CD14-positive monocyte (primary cell): ENCODE measurements at places on chromosomes 13 and 19.

- no peak for DNase-seq
These were observed 5.3 kb downstream of the SHD start for GRCh38 chr19:4284176-4284958.

- no peak for DNase-seq
These were observed 303.1 kb downstream of the IRS2 start for GRCh38 chr13:109483284-109483683.

- DNase-seq: no peak
These were observed 4.6 kb downstream of the KLK1 start for GRCh38 chr19:50818859-50819472.

DNA sequence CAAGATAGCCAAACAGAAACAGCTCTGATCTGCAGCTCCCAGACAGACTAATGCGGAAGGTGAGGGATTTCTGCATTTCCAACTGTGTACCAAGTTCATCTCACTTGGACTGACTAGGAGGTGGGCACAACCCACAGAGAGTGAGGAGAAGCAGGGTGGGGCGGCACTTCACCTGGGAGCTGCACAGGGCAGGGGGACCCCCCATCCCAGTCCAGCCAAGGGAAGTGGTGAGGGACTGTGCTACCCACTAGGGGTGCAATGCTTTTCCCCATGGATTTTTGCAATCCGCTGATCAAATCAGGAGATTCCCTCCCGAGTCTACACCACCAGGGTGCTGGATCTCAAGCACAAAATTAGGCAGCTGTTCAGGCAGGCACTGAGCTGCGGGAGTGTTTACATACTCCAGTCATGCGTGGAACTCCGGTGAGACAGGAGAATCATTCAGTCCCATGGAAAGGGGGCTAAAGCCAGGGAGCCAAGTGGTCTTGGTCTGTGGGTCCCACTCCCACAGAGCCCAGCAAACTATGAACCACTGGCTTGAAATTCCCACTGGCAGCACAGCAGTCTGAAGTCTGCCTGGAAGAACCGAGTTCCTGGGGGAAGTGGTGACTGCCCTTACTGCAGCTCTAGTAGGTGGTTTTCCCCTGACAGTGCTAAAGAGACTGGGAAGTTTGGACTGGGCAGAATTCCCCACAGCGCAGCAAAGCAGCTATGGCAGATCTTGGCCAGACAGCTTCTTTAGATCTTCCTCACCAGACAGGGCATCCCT, 85.1 kb upstream of the UFM1 start:
- no peak for DNase-seq

GRCh38 chr13:29049524-29049923, 229.4 kb downstream of the MTUS2 start:
- no peak for DNase-seq

DNA sequence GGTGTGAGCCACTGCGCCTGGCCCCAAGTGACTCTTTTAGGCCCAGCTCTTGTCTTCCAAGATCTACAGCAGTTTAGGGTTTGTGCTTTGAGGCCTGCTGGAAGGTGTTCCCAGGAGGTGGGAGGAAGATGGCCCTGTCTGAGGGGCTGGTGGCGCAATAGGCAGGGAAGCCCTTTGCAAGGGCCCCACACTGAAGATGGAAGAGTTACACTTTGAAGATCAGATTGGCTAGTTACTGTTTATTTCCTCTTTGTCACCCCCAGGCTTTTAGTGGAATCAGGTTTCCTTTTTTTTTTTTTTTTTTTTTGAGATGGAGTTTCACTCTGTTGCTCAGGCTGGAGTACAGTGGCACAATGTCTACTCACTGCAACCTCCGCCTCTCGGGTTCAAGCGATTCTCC, 1.9 kb upstream of the RABAC1 start:
- DNase-seq: no peak

DNA sequence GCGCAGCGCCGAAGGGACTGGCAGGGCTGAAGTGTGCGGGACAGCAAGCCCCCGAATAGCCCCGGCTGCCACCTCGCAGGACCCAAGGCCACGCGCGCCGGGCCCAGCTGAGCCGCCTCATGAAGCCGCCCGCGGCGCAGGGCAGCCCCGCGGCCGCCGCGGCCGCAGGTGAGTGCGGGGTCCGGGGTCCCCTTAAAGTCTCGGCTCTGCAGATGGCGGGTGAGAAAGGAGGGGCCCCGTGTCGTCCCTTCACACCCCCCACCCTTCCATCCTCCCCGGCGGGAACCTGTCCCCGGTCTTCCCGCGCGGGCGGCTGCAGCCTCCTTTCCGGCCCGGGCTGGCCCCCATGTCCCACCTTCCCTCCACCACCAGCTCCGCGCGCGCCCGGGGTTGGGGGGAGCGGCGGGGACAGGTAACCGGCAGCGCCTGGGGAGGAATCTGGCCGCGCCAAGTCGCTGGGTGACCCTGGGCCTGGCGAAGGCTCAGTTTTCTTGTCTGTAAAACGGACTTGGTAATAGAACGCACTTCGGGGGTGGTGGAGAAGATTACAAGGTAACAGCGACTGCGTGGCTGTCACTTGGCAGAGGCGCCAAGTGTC, 338 bp downstream of the RGCC start:
- DNase-seq: no peak

GRCh38 chr13:108707584-108707983, 78.2 kb downstream of the MYO16 start:
- DNase-seq: no peak

GRCh38 chr13:83048419-83048818, 833.9 kb downstream of the SLITRK1 start:
- DNase-seq: no peak

- DNase-seq: no peak
These were observed 499.1 kb downstream of the LIG4 start for GRCh38 chr13:107716241-107716640.

GRCh38 chr19:29866011-29866410, 54.2 kb downstream of the CCNE1 start:
- DNase-seq: no peak

DNA sequence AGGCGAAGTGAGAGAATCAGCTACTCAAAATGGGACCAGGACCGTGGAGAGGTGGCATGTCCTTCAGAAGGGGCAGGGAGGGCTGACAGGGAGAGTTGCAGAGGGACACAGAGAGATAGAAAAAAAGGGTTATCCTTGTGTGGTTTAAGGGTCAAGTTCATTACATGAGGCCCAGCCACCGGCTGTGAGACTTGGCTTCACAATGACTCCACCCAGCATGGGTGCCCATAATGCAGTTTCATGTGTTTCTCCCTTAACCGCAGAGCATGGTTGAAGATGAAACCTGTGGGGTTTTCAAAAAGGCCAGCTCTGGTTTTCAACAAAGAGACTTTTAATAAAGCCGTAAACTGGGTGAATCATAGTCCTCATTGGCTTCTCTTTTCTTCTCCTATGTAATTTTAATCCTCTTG, 164.6 kb downstream of the KLF5 start:
- DNase-seq: no peak

- DNase-seq: no peak
These were observed 247.4 kb downstream of the OXGR1 start for GRCh38 chr13:96746886-96747285.

DNA sequence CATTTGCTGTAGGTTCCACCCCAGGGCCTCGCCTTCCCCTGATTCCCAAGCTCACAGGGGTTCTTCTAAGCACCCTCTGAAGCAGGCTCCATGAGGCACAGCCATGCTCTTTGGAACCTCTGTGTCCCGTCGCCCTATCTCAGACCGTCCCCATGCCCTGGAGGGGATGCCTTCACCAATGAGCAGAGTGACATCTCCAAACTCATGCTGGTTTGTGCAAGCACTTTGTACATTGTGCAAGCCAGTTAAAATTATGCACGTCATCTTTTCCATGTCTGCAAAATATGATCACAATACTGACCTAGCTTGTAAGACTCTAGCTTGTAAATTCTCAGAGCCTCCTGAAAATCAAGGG, 46.5 kb upstream of the RAP2A start:
- peak; percentile 58 for DNase-seq

DNA sequence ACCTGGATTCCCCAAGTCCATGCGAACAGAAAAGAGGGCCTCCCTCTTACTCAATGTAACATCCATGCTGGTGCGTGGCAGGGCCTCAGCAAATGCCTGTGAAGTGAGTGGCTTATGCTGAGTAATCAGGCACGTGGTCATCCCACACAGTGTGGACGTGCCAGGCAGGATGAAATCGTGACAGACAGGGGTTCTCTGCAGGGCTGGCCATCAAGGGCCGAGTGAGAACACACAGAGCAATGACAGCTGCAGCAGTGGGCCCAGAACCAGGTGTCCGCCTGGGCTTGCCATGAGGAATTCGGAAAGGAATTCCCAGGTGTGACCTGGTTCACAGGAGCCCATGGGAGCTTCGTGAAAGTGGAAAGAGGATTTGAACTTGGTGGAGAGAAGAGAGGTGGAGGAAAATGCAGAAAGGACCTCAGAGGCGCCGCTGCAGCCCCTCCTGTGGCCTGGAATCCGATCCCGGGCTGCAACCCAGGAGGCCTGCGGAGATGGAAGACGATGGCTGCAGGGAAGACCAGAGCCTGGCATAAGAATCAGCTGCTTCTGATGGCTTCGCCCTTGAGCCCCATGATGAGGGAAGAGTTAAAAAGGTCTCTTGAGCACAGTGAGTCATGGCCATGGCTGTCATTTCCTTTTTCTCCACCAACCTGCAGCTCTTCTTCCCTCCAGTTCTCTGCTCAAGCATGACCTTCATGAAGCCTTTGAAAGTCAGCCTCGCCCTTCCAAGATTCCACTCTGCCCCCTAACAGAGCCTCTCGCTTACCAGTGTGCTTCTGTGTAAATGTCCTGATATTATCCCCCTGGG, 34.6 kb upstream of the SOX1 start:
- no peak for DNase-seq

- peak; percentile 24 for DNase-seq
These were observed 72.4 kb downstream of the STK24 start for GRCh38 chr13:98504371-98504963.

DNA sequence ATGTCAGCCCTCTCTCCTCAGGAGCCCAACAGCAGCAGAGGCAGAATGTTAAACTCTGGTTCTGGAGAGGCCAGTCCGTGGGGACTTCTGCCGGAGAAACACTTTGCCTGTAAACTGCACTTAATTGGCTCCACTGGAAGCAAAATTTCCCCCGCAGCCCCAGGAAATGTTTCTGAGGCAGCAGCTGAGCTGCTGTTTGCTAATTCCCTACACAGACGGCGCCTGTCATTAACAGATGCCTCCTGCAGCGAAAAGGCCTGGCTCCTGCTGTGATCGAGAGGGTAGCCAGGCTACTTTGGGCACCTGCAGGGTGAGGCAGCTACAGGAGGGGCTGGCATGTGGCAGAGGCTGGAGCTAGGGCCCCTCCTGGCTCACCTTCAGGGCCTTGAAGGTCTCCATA, 5.2 kb upstream of the TM6SF2 start:
- no peak for DNase-seq

GRCh38 chr19:43707158-43707712, 8.6 kb upstream of the IRGC start:
- no peak for DNase-seq

DNA sequence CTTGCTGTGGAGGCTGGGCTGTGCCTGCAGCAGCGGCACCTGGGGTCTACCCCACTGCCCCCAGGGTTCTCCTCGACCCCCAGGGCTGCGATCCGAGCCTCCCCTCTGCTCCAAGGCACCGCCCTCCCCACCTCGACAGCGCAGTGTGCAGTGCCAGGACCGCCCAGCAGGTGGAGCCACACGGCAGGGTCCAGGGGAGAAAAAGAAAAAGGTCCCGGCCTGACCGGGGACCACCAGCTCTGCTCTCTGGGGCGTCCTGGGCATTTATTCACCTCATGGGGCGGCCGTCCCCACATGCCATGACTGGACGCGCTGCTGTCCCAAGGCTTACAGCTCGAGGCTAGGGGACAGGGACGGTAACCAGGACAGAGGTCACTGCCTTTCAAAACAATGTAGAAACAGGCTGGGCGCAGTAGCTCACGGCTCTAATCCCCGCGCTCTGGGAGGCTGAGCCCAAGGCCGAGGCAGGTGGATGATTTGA, 10.6 kb downstream of the REXO1 start:
- DNase-seq: peak; percentile 27

DNA sequence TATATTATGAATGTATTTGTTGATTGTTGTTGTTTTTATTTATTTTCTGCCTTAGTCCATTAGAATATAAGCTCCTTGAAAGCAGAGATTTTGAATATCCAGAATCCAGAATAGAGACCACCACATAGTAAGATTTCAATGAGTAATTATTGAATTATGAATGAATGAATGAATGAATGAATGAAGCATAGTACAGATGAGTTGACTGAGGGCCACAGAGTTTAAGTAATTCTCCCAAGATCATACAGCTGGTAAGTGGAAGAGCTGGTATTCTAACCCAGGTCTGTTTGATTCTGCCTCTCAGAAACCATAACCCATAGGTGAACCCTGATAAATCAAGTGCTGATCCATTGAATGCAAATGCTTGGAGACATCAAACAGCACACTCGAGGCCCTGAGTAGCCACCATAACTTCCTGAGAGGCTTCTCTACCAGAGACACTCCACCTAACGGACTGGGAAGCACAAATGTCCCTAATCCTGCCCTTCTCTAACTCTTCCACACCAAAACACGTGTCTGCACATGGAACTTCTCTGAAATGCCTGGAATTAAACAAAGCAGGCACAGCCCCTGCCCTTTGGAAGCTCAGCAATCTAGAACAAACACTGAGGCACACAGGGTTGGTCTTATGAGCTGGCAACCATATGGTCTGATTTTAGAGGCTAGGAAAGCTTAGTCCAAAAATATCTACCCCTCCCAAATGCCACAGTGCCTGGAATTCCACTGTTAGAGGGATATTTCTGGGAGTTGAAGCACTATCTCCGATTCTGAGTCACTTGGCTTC, 190.1 kb downstream of the FOXO1 start:
- no peak for DNase-seq

GRCh38 chr13:45674908-45675307, 27.2 kb upstream of the CBY2 start:
- DNase-seq: no peak

DNA sequence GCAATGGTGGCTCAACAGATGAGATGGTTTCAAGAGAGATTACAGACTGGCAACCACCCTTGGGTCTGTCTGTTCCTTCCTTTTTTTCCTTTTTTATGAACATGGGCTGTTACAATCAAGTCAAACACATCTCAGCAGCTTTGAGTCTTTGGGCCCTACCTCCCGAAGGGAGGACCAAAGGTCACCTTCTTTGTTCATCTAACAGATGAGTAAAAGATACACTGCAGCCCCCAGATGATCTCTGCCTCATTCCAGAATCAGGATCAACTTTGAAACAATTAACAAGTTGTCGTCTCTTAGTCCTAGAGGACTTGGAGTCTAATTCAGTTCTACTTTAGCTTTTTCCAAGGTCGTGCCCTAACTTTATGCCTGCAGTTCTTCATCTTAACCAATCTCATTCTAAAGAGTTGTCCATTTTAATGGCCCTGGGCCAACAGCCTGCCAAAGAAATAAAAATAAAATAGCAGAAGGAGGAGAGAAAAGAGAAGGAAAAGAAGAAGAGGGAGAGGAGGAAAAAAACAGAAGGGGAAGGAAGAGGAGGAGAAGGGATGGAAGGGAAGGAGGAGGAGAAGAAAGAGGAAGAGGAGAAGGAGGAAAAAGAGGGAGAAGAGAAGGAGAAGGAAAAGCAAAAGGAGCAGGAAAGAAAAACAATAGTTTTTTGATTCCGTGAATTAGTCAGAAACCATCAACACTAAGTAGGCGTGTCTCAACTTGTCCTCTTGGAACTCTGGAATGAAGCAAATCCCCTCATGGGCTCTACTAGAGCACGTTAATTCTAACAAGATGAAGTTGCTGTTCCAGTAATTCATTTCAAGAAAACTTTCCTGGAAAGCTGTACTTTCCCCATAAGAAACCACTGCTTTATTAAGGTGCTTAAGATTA, 281.2 kb downstream of the FOXO1 start:
- DNase-seq: no peak

GRCh38 chr19:48600679-48601417, 5.7 kb upstream of the SPACA4 start:
- DNase-seq: no peak

GRCh38 chr13:26021516-26021915, 30.3 kb downstream of the SHISA2 start:
- DNase-seq: no peak
